ENCODE measurements at places on chromosomes 2 and 18. TPM values are rescaled to one million over a fixed set of nuclear protein-coding genes. Genes with fewer than 3 reads are reported as not detected.

TUBA3E gene
- not detected for total RNA-seq

OR6B2 gene
- total RNA-seq, result not detected

COBLL1 gene
- 38.4 TPM for total RNA-seq

KYNU gene
- total RNA-seq, result not detected

TNS1 gene
- total RNA-seq, result 35.6 TPM

IL37 gene
- not detected for total RNA-seq
